ENCODE measurements at places on chromosomes 6 and 20.

GRCh38 chr20:47810116-47810677, 24.9 kb upstream of the SULF2 start:
- DNase-seq: no peak

GRCh38 chr20:25177890-25178321, 17.6 kb upstream of the ENTPD6 start:
- no peak for DNase-seq

DNA sequence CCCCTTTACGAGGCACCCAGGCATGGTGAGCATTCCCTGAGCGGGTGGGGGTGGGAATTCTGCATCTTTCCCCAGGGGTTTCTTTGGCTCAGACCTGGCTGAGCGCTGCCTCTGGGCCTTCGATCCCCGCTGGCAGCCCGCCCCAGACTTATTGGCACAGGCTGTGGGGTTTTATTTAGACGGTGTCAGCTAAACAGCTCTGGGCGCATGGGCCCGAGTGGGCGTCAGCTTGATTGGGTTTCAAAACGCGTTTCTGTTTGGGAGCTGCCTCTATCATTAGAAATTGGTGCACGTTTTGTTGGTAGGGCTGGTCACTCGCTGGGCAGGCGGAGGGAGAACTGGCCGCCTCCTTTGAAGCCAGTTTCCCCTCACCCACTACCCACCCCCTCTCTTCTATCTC, 21.0 kb downstream of the PMEPA1 start:
- no peak for DNase-seq

DNA sequence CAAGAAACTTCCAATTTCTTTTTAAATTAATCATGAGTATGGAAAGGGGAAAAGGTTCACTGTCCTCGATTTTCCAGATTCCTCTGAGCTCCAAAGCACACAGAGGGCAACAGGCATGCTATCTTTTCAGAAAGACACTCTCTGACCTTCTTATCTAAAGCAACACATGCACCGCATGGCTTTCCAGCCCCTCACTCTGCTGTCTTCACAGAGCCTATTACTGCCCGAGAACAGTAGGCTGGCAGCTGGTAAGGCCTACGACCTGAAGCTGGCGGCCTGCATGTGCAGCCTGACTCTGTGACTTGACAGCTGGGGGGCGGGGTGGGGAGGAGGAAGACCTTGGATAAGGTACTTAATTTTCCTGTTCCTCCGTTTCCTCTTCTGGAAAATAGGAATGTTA, 86.3 kb downstream of the ELOVL4 start:
- DNase-seq: no peak

DNA sequence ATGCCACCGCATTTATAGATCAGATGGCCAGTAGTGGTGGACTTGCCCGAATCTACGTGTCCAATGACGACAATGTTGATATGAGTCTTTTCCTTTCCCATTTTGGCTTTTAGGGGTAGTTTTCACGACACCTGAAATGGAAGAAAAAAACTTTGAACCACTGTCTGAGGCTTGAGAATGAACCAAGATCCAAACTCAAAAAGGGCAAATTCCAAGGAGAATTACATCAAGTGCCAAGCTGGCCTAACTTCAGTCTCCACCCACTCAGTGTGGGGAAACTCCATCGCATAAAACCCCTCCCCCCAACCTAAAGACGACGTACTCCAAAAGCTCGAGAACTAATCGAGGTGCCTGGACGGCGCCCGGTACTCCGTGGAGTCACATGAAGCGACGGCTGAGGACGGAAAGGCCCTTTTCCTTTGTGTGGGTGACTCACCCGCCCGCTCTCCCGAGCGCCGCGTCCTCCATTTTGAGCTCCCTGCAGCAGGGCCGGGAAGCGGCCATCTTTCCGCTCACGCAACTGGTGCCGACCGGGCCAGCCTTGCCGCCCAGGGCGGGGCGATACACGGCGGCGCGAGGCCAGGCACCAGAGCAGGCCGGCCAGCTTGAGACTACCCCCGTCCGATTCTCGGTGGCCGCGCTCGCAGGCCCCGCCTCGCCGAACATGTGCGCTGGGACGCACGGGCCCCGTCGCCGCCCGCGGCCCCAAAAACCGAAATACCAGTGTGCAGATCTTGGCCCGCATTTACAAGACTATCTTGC, 725 bp downstream of the EEF1A1 start:
- peak; percentile 70 for DNase-seq

DNA sequence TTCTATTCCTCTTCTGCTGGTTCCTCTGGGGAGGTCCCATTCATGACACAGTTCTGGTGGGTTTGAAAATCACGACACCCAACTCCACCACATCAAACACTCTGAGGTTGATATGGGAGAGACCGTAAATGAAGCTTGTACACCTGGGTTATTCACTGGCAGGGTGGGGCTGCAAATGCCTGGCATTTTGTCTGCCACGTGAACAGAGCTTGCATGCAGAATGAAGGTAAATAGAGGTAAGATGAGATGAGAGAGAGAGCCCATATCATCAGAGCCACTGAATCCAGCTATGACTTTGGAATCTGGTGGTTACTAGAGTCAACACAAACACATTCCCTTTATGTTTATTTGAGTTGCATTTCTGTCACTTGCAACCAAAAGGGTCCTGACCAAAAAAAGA, 97.4 kb downstream of the BANF2 start:
- DNase-seq: no peak

GRCh38 chr6:84249724-84250123, 22.3 kb upstream of the CEP162 start:
- DNase-seq: no peak

DNA sequence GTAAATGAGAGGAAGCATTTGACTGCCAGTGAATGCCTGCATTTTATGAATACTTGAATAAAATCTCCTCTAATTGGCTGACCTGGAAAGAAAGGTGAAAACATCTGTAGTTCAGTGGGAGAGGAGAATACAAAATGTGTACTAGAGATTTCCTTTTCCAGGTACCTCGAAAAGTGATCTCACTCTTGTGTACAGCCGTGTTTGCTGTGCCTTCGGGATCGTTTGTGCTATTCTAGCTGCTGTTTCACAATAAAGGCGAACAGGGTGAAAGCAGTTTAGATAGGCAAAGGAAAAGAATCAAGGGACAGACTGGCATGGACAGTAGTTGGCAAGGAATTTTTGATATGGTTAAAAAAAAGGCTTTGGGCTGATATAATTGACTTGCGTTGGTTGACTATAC, 112.3 kb downstream of the ARID1B start:
- no peak for DNase-seq

DNA sequence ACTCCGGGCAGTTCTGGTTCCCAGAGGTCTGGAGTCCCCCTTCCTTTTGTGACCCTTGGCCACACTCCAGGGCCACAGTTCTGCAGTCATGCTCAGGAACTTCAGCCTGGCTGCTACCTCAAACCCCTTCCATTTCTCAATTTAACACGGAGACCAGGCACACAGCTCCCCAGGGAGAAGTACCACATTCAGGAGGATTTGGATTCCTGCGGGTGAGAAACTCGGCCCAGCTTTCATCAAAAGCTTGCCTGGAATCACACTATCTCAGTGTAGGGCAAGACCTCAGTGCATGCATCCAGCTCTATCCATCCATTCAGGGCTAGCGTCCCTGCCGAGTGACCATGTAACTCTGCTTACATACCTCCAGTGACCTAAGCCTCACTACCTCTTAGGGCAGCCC, 16.8 kb upstream of the IP6K3 start:
- DNase-seq: no peak

- DNase-seq: no peak
These were observed 3.1 kb downstream of the NTSR1 start for GRCh38 chr20:62711703-62712101.

DNA sequence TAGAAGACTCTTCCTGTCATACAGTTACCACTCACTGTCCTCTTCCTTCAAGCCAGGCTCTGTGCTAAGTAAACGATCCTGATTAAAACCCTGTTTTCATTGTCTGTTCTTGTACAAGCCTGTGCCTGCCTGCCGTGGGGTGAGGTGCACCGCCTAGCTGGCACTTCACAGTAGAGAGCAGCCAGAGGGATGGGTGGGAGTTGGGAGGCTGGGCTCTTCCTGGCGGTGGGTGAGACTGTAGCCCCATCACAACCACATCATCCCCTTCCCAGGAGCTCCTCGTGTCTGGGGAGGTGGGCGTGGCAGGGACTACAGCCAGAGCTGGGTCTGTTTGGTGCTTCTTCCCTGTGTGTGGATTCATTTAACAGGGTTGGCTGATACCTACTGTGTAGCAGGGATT, 382.0 kb downstream of the TAF4 start:
- no peak for DNase-seq

DNA sequence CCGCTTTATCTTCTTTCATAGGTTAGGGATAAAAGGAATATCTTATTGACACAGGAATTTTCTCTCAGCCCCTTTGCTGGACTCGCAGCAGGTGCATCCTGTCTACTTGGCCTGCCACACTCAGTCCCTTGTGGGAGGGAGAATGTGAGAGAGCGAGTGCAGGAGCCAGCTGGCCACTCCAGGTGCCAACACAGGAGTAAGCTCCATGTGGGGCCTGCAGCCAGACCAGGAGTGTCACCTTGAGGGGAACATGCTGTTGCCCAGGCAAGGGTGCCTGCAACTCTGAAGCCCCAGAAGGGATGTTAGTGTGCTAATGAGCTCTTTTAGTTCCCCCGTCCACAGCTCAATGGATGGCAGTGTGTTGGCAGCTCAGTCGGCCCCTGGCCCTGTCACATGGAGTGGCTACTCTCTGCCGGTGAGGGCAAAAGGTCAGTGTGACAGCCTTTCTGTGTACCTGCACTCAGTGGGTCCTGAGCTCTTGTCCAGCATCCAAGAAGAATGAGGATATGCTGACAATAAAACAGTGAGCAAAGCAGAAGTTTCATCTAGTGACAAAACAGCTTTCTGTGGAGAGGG, 57.1 kb downstream of the CRYBG1 start:
- DNase-seq: peak; percentile 8

- no peak for DNase-seq
These were observed 7.5 kb downstream of the FBXO5 start for GRCh38 chr6:152975204-152975915.

DNA sequence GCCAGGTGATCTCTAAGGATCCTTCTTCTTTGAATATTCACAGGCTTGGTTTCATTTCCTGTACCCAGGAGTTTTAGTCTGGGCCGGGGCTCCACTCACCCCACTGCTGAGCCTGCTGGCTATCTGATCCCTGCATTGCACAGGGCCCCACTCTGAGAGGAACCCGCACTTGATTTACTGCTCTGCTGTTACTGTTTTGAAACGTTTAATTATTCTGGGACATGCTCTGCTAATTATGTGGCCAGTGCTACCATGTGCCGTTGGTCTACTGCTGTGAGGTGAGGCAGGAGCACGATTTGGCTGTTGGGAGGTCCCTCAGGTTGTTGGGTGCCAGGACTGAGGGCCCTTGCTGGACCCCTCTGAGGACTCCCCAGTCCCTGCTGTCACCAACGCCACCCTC, 108.7 kb upstream of the SIRPA start:
- DNase-seq: no peak

GRCh38 chr20:38095017-38095686, 61.6 kb downstream of the RPRD1B start:
- DNase-seq: no peak

DNA sequence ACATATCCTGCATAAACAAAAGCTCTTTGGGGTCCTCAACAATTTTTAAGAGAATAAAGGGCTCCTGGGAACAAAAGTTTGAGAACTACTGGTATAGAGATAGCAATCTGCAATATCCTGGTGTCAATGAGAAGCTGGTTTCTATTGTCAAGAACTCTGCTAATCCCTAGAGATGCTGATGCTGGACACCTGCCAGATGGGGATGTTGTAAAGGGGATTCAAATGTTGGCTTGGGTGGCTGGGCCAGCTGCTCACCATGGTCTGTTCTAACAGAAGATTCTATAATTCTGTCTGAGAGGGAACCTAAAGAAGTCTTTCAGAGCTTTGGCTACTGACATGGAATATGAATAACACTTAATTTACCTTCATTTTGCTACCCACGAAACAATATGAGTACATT, 137.8 kb downstream of the BTBD9 start:
- no peak for DNase-seq

- DNase-seq: no peak
These were observed 1.7 kb downstream of the TAP2 start for GRCh38 chr6:32836873-32837272.

DNA sequence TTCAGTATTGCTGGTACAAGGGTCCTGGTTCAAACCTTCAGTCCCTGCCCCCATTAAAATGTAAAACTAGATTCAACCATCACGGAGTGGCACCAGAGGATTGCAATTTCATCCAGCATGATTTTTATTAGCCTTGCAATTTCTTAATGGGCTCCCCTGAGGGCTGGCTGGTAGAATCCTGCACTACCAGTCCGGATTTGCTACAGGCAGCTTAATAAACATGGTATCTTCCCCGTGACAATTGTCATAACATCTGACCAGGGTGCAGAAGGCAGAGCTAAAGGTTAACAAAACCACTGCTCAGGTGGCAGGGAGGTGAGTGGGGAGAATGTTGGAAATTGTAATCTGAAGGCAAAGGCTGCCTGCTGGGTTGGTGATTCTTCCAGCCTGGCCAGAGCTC, 94.5 kb downstream of the PKHD1 start:
- no peak for DNase-seq

GRCh38 chr6:63997221-63997620, 361.6 kb downstream of the PHF3 start:
- DNase-seq: no peak

- DNase-seq: no peak
These were observed 206.6 kb upstream of the PREP start for GRCh38 chr6:105609375-105609991.

DNA sequence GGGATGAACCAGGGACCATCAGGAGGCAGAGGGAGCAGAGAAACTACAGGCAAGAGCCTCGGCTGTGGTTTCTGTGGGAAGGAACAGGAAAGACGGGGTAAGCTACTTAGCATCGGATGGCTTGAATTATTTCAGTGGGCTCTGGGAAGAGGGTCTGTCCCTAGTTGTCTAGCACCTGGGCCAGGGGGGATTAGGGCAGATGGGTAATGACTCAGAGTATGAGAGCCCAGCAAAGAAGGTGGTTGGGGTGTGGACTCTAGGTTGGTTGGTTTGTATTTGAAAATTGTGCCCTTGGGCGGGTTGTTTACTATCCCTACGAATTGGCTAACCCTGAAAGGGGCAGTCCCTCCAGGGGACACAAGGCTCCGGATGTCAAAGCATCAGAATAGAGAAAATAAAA, 148.5 kb upstream of the TAB2 start:
- no peak for DNase-seq

- no peak for DNase-seq
These were observed 58.7 kb upstream of the EMILIN3 start for GRCh38 chr20:41425180-41425884.

DNA sequence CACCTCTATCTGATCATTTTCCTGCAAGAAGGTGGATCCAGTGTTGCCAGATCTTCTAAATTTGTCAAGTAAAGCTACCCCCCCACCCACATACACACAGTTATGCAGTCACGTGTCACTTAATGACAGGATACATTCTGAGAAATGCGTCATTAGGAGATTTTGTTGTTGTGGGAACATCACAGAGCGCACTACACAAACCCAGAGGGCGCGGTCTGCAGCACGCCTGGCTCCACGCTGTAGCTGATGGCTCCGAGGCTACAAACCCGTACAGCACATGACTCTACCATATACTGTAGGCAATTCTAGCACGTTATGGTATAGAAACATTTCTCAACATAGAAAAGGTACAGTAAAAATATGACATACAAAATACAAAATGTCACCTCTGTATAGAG, 126.9 kb downstream of the SYCP2 start:
- no peak for DNase-seq

GRCh38 chr6:113944701-113945100, 26.2 kb downstream of the HDAC2 start:
- no peak for DNase-seq

Measured in endothelial cell (in vitro differentiated cells).